ENCODE measurements at places on chromosomes 4 and X. TPM values are rescaled to one million over a fixed set of nuclear protein-coding genes. Genes with fewer than 3 reads are reported as not detected.

SLC6A14 gene
- not detected for total RNA-seq

COX7B gene
- total RNA-seq = 276 TPM

CLDN2 gene
- not detected for total RNA-seq

TCEAL3 gene
- total RNA-seq = 1.6 TPM

FSTL5 gene
- not detected for total RNA-seq

IGSF1 gene
- not detected for total RNA-seq

CT45A5 gene
- total RNA-seq = 0.23 TPM

ALB gene
- not detected for total RNA-seq

ASB12 gene
- not detected for total RNA-seq

MAMLD1 gene
- 7.0 TPM for total RNA-seq

RPA4 gene
- total RNA-seq = 0.43 TPM

CLCN5 gene
- 5.6 TPM for total RNA-seq

BCAP31 gene
- total RNA-seq = 157 TPM

NSUN7 gene
- total RNA-seq = not detected

C4orf36 gene
- 0.30 TPM for total RNA-seq

ABLIM2 gene
- total RNA-seq = 0.43 TPM

GAGE1 gene
- not detected for total RNA-seq

MAGEC2 gene
- total RNA-seq = not detected

CYTL1 gene
- not detected for total RNA-seq

ARHGAP36 gene
- total RNA-seq = not detected

LIMCH1 gene
- total RNA-seq = not detected

NMU gene
- total RNA-seq = not detected

RAPGEF2 gene
- total RNA-seq = 19.5 TPM

AMOT gene
- total RNA-seq = 2.3 TPM

DDX53 gene
- not detected for total RNA-seq

UGT2B11 gene
- total RNA-seq = not detected

DOK7 gene
- total RNA-seq = not detected

IGFBP7 gene
- 0.18 TPM for total RNA-seq

MGAT4D gene
- total RNA-seq = not detected

COX7B2 gene
- not detected for total RNA-seq

S100P gene
- 37.1 TPM for total RNA-seq

FANCB gene
- 13.0 TPM for total RNA-seq

STARD8 gene
- 2.8 TPM for total RNA-seq

NXF2 gene
- total RNA-seq = not detected

PAGE4 gene
- not detected for total RNA-seq

SNCA gene
- 4.6 TPM for total RNA-seq
